Skin of body (tissue), 3 donors: ENCODE measurements at places on chromosomes 7 and 10.

DNA sequence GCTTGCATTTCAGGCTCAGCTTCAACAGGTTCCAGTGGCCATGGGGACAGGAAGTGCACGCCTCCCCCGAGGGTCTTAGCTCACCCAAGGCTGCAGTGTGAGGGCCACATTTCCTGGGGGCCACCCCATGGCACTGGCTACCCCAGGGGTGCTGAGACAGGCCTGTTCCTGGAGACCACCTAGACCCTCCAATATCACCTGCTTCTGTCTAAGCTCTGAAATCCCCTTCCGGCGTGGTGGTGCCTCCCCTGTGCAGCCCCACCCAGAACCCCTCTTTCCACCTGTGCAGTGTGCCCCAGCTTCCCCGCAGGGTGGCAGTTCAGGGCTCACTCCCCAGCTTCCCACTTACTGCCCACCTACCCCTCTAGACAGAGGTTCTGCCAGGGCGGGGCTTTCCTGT lies 83.1 kb downstream of the ADARB2 start:
- DNase-seq: no peak

- no peak for DNase-seq
Measured at GRCh38 chr7:141462958-141463357, 88.3 kb upstream of the AGK start.

DNA sequence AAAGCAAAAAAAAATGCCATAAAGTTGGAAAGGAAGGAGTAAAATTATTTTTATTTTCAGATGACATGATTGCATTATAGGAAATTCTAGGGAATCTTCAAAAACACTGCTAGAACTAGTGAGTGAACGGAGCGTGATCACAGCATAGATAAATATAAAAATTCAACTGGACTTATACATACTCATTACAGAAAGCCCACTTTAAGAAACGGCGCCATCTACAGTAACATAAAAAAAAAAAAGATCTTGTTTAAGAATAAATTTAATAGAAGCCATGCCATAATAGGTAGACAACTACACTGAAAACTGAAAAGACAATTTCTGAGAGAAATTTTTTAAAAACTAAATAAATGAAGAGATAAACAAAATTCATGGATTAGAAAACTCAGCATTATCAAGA lies 623.1 kb upstream of the MGMT start:
- DNase-seq: peak; percentile 29

DNA sequence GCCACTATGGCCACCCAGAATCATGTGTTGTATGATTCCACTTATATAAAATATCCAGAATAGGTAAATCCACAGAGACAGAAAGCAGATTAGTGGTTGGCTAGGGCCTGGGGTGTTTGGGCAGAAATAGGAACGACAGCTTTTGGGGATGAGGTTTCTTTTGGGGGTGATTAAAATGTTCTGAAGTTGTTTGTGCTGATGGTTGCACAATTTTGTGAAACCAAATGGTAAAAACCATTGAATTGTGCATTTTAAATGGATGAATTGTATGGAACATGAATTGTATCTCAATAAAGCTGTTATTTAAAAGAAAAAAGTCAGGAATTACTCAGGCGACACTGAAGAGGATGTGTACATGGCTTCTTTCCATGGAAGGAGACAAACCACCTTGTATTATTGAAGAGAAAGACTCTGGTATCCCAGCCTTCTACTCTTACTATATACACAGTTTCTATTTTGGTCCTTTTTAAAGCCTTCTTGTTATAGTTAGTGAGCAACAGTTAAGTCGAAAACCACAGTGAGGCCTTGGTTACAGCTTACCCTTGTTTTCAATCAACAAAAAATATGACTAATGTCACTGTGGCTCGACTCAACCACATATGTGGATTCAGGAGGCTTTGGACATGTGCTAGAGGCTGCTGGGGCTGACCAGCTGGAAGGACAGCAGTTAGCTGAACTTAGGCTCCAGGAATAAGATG lies 57.1 kb upstream of the KMT2E start:
- no peak for DNase-seq

DNA sequence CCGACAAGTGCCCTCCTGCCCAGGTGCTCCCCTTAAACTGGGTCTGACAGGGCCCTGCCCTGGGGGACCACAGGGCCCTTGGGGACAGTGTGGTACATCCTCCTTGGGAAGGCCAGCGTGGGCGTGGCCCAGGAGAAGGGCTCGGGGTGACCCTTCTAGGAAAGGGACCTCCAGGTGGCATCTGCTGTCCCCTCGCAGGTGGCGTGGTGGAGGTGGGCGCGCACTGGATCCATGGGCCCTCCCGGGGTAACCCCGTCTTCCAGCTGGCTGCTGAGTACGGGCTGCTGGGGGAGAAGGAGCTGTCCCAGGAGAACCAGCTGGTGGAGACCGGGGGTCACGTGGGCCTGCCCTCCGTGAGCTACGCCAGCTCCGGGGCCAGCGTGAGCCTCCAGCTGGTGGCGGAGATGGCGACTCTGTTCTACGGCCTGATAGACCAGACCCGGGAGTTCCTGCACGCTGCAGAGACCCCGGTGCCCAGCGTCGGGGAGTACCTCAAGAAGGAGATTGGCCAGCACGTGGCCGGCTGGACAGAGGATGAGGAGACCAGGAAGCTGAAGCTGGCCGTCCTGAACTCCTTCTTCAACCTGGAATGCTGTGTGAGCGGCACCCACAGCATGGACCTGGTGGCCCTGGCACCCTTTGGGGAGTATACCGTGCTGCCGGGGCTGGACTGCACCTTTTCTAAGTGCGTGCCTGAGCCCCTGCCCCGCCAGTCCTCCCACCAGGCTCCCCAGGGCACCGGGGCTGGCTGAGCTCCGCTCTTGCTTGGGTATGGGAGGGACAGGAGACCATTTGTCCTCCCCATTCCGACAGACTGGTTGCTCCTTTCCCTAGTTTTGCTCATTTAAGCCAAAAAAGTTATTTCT lies 972 bp downstream of the PAOX start:
- DNase-seq: no peak

DNA sequence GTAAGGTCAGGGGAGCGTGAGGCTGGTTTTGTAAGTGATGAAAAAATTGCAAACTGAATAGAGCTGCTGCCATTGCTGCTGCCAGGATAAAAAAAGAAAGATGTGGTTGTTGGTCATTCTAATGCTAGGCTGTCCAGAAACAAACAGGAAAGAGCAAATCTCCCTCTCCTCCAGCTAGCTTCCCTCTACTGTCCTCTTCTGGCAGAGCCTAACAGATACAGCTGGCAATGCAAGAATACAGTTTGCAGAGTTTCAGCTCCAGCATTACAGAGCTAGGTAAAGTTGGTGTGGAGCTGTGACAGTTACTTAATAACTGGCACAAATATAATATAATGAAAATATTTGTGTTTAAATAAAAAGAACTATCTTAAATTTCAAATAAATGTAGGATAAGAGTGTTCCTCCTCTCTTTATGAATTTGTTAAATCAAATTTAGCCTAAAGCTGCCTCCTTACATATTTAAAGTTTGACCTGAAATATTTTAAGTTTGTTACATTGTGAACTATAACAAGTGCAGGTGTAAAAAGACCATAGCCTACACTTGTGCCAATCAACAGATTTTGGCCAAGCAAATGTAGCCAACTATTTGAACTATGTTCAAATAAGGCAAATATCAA lies 407.7 kb downstream of the SH2D4B start:
- no peak for DNase-seq

- DNase-seq: no peak
Measured at GRCh38 chr10:35236739-35237138, 99.6 kb upstream of the CCNY start.

DNA sequence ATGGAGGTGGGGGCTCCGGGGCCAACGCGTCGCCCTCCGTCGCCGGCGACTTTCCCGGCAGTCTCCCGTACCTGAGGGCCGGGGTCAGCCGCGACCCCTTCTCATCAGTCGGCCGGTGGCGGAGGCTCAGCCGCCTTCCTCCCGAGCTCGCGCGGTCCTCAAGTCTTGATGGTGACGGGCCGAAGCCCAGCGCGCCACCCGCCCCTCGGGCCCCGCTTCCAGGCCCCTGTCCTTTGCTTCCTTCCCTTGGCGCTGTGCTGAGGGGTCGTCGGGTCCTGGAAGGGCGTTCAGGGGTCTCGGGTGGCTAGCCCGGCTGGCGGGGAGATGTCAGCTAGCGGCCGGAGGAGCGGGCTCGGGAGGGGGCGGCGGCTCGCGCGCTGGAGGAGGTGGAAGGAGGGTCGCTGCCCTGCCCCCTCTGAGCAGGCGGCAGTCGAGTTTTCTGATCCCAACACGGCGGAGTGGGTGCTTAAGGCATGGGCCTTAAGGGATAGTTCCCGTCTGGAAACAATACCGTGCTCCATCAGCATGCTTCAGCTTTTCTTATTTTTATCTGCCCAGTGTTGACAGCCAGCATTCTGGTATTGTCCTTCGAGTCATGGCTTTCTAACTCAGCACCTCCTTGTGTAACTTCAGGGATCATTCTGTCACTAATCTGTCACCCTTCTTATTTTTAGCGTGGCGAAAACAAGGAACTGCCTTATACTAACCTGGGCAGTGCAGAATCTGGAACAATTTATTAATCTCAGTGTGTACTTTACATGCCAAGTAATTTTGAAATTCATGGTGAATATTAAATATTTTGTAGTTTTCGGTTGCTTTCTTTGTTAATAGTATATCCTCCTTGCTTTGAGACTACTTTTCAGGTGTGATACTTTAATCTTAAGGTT lies 748 bp downstream of the PHTF2 start:
- peak; percentile 43 for DNase-seq

- DNase-seq: no peak
Measured at GRCh38 chr7:23218196-23218595, 28.4 kb upstream of the GPNMB start.

DNA sequence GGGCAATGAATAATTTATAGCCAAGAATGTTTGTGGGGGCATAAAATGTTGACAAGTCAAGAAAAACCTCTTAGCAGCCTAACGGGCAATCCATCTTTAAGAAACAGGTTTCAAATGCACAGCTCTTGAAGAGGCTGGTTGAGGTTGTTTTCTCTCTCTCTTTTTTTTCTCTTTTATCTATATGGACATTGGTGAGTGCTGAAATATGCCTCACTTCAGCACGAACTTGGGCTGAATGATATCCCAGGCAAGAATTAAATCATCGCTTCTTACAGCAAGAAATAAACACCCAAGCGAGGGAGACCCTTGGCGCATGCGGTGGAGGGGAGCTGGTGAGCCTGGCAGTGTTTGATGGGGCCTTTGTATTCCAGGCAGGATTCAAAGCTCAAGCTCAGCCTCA lies 160.9 kb downstream of the OAT start:
- no peak for DNase-seq

GRCh38 chr7:136652635-136653370 lies 215.6 kb upstream of the CHRM2 start:
- no peak for DNase-seq

DNA sequence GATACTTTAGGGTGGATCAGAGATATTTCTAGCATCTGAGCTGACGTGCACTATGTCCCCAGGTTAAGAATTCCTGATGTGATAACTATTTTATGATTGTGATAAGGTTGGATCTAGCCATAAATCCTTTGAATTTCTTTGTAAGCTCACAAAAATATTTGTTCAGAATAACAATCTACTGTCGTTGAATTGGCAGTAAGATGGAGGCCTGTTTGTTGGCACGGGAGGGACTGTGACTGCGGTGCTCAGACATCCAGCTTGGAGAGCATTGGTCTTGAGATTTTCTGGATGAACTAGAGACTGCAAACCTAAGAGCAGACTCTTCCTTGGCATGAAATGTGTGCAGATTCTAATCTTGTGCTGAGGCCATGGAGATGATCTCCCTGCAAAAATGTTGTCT lies 131.1 kb downstream of the LRRC4 start:
- no peak for DNase-seq

DNA sequence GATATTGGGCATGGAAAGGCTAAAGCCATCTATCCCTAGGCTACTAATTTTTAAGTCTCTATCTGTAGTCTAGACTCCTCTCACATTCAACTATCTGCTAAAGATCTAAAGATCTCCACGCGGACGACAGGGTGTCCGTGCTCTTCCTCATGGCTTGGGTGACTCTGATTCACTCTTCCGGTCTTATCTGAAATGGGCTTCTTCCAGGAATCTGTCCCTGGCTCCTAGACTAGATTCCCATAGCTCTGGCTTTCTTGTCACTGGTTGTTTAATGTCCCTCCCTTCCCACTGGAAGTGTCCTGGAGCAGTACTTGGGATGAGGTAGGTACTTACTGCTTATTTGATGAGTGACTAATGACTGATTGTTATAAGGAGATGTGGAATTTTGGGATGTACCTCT lies 62.0 kb upstream of the PODXL start:
- no peak for DNase-seq

GRCh38 chr7:157895520-157896375 lies 558.9 kb downstream of the DNAJB6 start:
- DNase-seq: no peak

GRCh38 chr10:3222068-3222467 lies 49.5 kb upstream of the PITRM1 start:
- DNase-seq: no peak

GRCh38 chr7:28996836-28997235 lies 38.7 kb upstream of the TRIL start:
- DNase-seq: no peak

DNA sequence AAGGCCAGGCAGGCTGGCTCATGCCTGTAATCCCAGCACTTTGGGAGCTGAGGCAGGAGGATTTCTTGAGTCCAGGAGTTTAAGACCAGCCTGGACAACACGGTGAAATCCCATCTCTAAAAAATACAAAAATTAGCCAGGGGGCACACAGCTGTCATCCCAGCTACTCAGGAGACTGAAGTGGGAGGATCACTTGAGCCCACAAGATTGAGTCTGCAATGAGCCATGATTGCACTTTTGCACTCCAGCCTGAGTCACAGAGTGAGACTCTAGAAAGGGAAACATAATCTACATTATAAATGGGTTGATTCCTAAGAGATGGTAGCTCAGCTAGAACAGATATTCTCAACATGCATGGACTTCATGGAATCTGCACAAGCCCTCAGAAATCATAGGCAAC lies 6.3 kb upstream of the LIPF start:
- no peak for DNase-seq

GRCh38 chr7:23598296-23598695 lies 1.1 kb downstream of the CCDC126 start:
- no peak for DNase-seq

- no peak for DNase-seq
Measured at GRCh38 chr10:103473261-103473671, 5.8 kb downstream of the CALHM3 start.

DNA sequence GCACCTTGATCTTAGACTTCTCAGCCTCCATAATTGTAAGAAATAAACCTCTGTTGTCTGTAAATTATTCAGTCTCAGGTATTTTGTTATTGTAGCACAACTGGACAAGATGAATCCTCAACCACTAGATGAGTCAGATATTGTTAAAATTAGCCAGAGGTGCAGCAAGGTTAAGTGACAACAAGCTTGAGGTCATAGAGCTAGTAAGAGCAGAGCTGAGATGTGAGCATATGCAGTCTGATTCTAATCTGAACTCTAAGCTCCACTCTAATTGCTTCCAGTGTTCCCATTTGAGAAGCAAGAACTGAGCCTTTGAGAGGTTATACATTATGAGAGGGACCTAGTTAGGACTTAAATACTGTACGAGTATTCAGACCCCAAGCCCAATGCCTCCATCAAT lies 93.1 kb downstream of the FZD1 start:
- DNase-seq: peak; percentile 17

- DNase-seq: no peak
Measured at GRCh38 chr10:60604342-60604741, 173.9 kb upstream of the CDK1 start.
